ENCODE measurements at places on chromosomes 4 and X.

- peak; percentile 88 for DNase-seq
These were observed at the start of gene ARMCX5 for GRCh38 chrX:102599084-102599950. ARMCX5 (plus strand) TSS chrX:102599515; CDS start chrX:102602142, 2,627 bp downstream.

- no peak for DNase-seq
These were observed 95.7 kb downstream of the ANTXR2 start for GRCh38 chr4:79977131-79977840.

- no peak for DNase-seq
These were observed 64.7 kb upstream of the UBQLN2 start for GRCh38 chrX:56498756-56499155.

DNA sequence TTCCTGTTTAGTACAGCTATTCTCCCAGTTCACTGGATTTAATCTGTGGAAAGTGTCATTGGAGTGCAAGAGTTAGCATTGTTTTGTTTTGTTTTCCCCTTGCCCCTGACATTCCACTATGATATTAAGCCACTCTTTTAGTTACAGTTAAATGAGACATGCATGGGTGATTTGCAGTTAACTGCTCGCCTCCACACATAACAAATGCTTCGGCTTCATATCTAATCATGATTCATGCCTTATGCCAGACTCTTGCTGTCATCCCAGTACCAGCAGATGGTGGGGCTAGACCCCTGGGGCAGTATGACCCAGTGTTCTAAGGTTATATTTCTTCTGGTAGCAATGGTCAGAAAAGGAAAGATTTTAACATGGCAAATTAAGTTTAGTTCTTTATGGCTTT, 80.1 kb downstream of the RAP1GDS1 start:
- DNase-seq: no peak

DNA sequence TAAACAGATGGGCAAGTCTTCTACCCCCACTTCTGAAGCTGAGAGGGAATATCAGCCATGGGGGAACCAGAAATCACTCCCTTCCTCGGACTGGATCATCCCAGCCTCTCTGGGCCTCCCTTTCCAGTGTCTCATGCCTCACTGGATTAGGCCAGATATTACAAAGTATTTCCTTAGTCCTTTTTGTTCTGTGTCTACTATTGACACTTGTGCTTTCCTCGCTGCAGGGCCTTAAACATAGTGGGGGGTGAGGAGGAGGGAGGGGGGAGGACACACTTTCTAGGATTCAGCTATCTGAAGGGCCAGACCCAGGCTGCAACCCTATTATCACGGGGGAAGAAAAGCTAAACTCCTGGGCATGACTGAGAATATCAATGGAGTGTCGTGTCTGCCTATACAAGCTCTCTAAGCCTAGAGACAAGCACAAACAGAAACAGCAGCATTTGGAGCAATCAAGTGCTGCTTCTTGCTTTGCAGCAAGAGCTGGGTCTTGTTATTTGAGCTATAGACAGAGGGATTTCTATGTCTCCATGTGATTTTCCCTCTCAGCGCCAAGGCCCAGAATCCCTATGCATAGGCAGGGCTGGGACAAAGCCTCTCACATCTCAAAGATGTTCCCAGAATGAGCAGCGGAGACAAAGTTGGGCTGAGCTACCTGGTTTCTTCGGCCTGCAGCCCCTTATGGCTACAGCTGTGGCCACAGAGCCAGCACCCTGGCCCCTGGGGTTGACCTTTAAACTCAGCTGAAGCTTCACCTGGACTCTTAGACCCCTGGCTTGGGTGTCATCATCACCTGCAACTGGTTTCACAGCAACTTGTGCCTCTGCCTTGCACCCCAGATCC, 20.2 kb downstream of the PJA1 start:
- no peak for DNase-seq

- DNase-seq: no peak
These were observed 509 bp upstream of the USP11 start for GRCh38 chrX:47232197-47232802.

DNA sequence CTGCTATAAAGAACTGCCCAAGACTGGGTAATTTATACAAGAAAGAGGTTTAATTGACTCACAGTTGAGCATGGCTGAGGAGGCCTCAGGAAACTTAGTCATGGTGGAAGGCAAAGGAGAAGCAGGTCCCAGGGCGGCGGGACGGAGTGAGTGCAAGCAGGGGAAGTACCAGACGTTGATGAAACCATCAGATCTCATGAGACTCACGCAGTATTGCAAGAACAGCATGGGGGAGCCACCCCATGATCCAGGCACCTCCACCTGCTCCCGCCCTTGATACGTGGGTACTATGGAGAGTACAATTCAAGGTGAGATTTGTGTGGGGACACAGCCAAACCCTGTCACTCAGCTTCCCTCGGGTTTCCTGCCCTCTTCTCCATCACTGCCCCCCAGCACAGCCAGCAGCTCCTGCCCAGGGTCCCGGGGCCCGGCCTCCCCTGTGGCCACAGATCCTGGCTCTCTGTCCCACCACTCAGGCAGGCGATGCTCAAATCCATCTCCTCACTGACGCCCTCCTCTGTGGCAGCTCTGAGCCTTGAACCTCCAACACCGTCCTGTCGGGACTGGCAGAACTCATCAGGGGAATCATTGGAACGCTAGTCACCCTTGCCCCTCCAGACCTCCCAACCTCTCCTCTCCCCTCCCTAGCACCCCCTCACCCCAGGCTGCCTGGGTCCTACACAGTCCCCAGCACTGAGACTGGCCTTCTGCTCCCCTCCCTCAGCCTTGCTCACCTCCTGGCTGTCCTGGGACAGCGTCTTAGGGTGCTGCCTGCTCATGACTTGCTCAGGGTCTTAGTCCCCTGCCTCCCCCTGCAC, 37.6 kb downstream of the FGFRL1 start:
- no peak for DNase-seq

DNA sequence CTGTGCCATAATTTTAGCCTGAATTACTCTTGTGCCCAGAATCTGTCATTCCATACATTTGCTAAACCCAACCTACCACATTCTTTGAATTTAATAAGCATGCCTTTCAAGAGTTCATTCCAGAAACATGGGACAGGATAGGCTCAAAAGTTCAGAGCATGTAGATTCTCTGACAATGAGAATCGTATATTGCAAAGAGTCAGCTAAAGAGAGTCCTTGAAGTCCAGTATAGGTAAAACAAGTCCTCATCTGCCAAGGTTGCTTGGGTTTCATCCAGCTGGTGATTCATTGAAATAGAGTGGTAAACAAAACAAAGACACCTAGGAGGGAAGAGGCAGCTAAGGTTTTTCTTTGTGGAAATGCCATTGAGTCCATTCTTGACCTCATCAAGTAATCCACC, 249.3 kb upstream of the DIPK2B start:
- no peak for DNase-seq

- DNase-seq: no peak
These were observed 112.0 kb upstream of the TBL1X start for GRCh38 chrX:9352694-9353411.

DNA sequence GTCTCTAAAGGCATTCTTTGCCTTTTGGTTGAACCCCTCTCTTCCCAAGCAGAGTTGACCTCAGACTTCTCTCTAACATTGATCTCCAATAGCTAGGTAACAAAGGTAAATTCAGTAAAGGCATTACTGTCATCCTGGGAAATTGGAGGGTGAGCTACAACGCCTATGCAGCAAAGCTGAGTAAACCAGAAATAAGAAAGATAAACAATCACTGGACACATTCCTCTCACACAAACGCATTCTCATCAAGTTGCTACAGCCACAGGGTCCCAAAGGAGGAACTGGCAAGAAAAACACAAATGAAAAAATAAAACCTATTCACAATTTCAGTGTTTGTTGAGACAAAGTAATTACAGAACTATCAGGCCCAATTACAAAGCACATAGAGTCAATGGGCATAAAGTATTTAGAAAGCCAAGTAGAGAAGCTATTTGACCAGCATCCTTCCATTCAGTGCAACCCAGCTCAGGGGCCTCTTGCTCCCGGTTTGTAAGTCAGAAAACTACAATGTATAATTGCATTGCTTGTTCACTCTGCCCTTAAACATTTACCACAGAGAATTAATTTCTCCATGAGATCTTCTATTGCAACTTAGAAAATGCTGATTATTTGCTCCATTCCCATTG, 967.7 kb downstream of the PCDH7 start:
- no peak for DNase-seq

GRCh38 chrX:70878902-70879301, 29.6 kb downstream of the TEX11 start:
- DNase-seq: no peak

GRCh38 chr4:182023469-182023868, 219.7 kb upstream of the TENM3 start:
- DNase-seq: peak; percentile 7

GRCh38 chr4:123503698-123504363, 107.2 kb downstream of the SPRY1 start:
- DNase-seq: no peak

GRCh38 chrX:140723121-140723715, 13.7 kb downstream of the LINC00632 start:
- DNase-seq: no peak

DNA sequence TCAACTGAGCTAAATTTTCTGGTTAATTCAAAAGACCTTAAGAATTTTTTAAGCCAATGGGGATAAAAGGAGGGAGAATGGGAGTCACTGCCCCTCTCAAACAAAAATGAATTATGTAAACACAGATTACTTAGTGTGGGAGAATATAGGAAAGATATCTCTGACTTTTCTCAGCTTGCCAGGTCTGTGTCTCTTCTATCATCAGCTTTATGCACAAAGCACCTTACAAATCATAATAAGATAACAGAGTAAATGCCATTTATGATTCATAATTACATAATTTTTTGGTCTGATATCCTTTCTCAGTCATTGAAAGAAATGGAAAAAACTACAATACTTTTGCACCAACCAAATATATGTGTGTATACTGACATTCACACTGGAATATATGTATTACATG, 604.6 kb upstream of the FAM241A start:
- no peak for DNase-seq

GRCh38 chr4:26320538-26321372, at the start of gene RBPJ:
RBPJ (plus strand) TSS chr4:26321014; CDS start chr4:26321029, 15 bp downstream.
- DNase-seq: peak; percentile 94

GRCh38 chr4:8834681-8835220, 36.9 kb downstream of the HMX1 start:
- no peak for DNase-seq

GRCh38 chrX:72078411-72078810, 53.3 kb downstream of the RTL5 start:
- DNase-seq: no peak

GRCh38 chr4:6047130-6047673, 29.0 kb upstream of the C4orf50 start:
- DNase-seq: no peak

- no peak for DNase-seq
These were observed 511.4 kb upstream of the DIPK2B start for GRCh38 chrX:45712067-45712466.

DNA sequence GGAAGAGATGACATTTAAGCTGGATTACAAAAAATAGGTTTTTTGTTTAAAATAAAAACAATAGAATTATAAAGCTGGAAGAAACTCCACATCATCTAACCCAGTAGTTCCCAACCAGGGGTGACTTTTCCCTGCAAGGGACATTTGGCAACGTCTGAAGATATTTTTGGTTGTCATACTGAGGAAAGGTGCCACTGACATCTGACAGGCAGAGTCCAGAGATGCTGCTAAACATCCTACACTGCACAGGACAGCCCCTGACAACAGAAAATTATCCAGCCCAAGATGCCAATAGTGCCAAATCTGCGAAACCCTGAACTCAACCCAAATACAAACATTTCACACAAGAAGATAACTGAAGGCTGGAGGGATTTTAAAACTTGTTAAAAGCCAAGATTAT, 18.5 kb downstream of the TAB3 start:
- DNase-seq: no peak

DNA sequence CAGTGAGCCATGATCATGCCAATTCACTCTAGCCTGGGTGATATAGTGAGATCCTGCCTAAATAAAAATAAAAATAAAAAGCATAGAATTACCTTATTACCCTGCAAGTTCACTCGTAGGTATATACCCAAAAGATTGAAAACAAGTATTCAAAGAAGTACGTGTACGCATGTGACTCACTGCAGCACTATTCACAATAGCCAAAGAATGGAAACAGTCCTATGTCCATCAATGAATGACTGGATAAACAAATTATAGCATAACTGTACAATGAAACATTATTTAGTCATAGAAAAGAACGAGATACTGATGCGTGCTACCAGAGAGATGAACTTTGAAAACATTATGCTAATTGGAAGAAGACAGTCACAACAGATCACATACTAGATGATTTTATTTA, 204.6 kb upstream of the DIAPH2 start:
- DNase-seq: no peak

DNA sequence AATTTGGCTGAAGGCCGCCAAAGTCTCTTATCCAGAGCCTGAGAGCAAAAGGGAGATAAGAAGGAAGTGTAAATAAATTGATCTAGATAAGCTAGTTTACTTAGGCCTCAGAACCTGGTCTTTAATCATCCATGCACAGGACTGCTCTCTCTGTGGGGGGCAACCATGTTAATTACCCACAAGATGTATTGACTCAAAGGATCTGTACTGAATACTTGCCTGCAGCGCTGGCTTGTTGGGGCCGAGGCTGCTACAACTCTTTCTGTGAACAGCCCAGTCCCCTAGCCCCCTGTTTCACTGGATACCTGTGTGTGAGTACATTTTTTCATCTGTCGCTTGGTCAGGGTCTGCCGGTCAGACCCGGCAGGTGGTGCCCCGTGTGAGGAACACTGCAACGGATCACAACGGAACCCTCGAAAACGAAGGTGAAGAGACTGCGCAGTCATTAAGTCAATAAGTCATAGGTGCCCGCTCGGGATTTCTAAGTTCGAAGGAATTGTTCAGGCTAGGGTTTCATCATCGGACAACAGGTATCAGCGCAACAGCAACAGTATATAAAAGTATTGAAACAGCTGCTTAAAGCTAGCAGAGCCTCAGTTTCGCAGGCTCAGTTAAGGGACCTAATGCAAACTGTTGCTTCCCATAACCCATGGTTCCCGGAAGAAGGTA, 8.3 kb downstream of the MAGEA11 start:
- no peak for DNase-seq

DNA sequence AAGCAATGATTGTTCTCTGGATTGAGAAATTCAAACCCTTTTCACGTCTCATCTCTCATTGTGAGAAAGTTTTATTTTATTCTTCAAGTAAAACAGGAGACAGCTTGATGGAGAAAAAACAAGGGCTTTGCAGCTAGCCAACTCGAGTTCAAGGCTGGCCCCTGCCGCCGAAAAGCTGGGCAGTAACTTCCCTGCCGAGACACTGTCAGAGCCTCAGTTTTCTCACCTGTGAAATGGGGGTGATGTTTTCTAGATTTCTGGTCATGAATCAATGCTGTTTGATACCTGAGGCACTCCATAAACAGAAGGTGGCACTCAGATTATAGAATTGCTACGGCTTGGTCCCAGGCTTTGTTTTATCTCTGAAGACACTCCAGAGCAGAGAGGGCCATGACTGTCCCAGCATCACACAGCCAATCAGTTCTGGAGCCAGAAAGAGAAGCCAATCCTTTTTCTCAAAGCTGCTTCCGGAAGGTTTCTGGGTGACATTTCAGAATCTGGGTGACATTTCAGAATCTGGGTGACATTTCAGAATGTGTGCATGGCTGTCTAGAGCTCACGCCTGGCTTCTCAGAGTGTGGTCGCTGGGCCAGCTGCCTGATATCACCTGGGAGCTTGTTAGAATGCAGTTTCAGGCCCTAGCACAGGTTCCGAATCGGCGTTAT, 33.2 kb downstream of the HMX1 start:
- no peak for DNase-seq
